ENCODE measurements at places on chromosomes 11 and 22.

DNA sequence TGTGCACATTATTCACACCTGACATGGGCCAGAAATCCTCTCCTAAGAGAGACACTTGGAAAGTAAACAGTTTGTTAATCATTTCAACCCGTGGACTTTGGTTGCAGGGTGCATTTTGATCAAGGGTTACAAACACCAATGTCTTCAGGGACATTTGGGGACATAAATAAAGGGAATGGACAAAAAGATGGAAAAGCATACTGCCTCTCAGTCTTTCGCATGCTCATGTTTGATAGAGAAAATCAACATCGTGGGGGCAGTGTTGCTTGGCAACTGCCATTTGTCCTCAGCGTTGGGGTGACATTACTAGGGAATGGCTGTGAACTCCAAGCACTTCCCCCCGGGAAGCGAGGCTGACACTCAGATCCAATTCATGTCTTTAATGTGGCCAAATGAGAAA is 114.7 kb upstream of the OR4B1 start:
- no peak for DNase-seq

GRCh38 chr11:3981084-3981633 is 113.4 kb upstream of the RRM1 start:
- DNase-seq, result no peak

GRCh38 chr11:57792870-57793269 is 31.3 kb downstream of the CTNND1 start:
- no peak for DNase-seq

GRCh38 chr11:10325277-10326011 is 20.6 kb downstream of the ADM start:
- DNase-seq, result peak; percentile 83

DNA sequence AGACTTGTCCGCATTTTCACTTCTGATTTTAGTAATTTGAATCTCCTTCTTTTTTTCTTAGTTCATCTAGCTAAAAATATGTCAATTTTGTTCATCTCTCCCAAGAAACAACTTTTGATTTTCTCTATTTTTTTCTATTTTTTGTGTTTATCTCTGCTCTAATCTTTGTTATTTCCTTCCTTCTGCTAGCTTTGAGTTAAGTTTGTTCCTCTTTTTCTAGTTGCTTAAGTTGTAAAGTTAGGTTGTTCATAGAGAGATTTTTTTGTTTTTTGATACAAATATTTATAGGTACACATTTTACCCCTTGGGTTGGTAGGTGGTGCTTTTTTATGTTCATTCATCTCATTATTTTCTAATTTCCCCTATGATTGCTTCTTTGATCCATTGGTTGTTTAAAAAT is 22.1 kb upstream of the XKR3 start:
- no peak for DNase-seq

Data from AG10803 (cell line).